ENCODE measurements at places on chromosomes 6 and 20.

DNA sequence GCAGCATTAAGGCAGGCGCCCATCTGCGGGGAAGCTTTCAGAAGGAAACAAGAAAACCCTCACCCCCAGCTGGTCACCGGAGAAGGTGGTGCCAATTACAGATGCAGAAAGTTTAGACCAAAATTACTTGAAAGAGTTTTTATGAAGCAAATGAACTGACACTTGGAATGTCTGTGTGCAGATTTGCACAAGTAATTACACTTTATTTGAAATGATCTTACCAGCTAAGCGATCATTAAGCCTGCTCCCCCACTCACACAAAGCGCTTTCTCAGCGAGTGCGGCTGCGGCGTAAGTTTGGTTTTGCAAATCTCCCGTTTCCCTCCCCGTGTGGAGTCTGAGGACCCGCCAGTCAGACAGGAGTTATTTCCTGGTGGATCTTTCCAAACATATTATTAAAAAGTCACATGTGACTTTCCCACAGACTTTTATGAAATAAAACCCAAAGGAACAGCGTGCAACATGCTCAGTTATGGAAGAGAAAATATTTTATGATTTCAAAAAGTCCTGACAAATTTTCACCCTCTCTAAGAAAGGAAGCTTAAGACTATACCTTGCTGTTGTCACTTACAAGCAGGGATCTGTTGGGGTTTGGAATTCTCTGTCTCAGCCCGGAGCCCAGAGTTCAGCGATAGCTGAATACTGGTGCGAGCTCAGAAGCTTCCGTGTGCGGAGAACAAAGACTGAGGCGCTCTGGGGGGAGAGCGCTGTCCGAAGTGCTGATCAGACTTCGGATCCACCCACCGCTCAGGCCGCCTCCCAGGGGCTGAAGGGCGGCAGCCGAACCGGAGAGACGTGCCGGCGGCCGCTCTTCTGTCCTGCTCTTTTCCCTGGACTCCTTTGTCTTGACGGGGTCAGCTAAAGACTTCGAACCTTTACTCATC, 2.7 kb upstream of the MYT1 start:
- DNase-seq: peak; percentile 64

DNA sequence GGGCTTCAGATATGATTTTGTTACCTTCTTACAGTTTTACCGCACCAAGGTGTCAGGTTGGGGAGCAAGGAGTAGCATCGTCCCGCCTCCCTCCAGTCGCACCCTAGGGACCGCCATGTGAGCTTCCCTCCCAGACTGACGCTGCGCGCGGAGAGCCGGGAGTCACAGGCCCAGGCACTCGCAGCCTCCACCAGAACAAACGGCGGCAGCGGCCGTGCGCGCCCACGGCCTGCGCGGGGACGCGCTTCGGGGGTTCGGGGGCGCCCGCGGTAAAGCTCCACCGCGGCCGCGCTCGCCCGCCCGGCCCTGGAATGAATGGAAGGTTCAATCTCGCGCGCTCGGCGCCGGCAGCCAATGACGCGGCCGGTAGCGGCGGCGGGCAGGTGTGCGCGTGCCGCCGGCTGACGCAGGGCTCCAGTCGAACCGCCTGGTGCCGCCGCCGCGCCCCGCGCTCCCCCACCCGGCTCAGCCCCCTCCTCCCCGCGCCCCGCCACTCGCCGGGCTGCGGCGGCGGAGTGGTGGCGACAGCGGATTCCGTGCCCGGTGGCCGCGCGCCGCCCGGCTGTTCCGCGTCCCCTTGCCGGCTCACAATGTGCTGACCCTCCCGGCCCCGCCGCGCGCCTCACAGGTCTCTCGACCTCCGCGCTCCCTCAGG, 16.5 kb upstream of the LIN28B start:
- no peak for DNase-seq

- peak; percentile 97 for DNase-seq
Measured at GRCh38 chr20:6008254-6008653, 45.6 kb downstream of the LRRN4 start.

- peak; percentile 59 for DNase-seq
Measured at GRCh38 chr6:81995548-81996289, 243.2 kb upstream of the TENT5A start.

GRCh38 chr20:41534842-41535241, 83.3 kb downstream of the CHD6 start:
- peak; percentile 28 for DNase-seq

GRCh38 chr6:37570482-37571133, 70.9 kb upstream of the CCDC167 start:
- peak; percentile 40 for DNase-seq

GRCh38 chr6:107603006-107603370, 113.1 kb downstream of the SOBP start:
- no peak for DNase-seq

GRCh38 chr20:20442466-20442865, 74.6 kb downstream of the INSM1 start:
- no peak for DNase-seq

GRCh38 chr6:72418495-72418894, 203.4 kb upstream of the KCNQ5 start:
- DNase-seq: peak; percentile 45

- peak; percentile 4 for DNase-seq
Measured at GRCh38 chr6:50087231-50087954, 37.7 kb upstream of the DEFB112 start.

DNA sequence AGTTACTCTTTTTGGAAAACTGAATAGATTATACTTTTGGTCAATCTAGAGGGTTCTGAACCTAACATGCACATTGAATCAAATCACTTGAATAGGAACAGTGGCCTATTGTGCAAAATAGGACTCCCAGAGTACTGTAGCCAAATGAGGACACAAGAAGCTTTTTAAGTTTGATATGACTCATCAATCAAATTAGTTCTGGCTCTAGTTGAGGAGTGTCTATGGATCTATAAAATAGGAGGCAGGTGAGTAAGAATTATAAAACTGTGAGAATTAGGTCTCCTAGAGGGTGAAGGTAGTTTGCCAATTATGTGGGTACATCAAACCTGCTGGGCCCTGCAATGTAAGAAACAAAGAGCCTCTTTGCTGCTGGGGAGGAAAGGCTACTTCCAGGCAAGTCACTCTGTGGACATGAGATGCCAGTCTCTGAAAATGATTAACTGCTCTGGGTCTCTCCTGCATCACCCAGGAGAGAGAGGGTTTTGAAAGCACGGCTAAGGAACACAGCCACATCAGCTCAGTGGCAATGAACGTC, 112.3 kb downstream of the RCAN2 start:
- no peak for DNase-seq

DNA sequence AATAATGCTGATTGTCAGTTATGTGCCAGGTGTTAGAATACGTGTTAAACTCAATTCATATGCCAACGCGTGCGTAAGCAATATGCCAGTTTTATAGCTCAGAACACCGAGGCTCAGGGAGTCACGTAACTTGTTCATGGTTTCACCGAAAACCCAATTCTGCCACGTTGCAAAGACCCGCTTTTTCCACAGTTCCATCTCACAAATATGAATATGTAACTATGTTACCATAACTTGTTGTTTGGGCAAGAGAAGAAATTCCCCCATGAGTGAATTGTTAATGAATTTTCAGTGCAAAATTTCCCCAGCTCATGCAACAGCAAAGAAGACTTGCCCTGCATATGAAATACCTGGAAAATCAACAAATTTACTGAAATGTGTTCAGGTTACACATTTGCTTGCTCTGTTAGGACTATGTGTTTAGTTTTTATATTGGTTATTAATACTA, 30.1 kb downstream of the SF3B5 start:
- DNase-seq: no peak

GRCh38 chr6:69555088-69555638, 241.6 kb downstream of the LMBRD1 start:
- no peak for DNase-seq

- DNase-seq: peak; percentile 80
Measured at GRCh38 chr20:53656293-53657202, 62.9 kb upstream of the ZNF217 start.

- peak; percentile 76 for DNase-seq
Measured at GRCh38 chr6:119350952-119351372, 1.4 kb upstream of the MAN1A1 start.

GRCh38 chr6:17536586-17536985, 63.5 kb upstream of the FAM8A1 start:
- DNase-seq: no peak
